SHP77 (cell line): ENCODE measurements at places on chromosomes 7 and 10.
A peak's percentile ranks its signal among the peaks of the same experiment; 100 is the strongest.

GRCh38 chr10:43865265-43866135 lies 216.8 kb upstream of the ZNF32 start:
- DNase-seq, result no peak

DNA sequence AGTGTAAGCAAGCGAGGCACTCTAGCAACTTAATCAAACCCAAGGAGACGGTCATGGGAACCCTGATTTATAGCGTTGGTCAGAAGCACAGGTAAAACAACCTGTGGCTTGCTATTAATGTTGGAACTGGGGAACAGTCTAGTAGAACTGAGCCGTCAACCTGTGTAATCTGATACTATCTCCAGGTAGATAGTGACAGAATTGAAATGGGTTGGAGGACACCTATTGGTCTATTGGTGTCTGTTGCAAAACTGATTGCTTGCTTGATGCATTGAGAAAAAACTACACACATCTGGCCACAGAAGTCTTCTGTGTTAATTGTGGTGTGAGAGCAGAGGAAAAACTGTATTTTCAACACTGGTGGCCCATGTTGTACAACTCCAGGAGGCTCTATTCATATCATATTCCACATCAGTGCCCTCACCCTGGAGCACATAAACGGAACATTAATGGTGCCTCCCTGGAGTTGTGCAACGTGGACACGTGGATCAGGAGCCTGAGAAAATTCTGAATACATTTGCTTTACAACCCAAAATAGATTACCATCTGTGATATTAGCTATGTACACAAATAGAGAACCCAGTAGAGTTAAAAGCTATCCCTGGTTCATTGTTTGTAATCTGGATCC lies 112.2 kb downstream of the MYO3A start:
- no peak for DNase-seq

DNA sequence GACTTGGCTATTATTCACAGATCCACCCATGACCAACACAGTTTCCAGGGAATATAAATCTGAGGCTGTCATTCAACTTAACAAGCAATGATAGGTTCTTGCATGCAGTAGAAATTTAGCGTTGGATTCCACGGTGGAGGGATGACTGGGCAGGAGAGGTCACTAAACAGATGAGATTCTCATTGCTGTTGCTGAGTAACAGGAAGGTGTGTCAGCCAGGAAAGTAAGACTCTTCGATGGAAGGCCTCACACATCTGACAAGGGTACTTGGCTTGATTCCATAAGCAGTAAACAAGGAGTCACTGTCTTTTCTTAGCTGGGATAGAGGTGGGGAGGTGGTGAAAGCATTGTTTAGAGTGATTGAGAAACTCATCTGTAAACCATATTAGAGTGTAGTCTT lies 1152.0 kb downstream of the SORCS3 start:
- no peak for DNase-seq

GRCh38 chr7:124251636-124252035 lies 218.8 kb upstream of the TMEM229A start:
- DNase-seq, result no peak

GRCh38 chr10:111209692-111210091 lies 132.9 kb downstream of the ADRA2A start:
- no peak for DNase-seq

GRCh38 chr7:108611268-108611667 lies 41.6 kb downstream of the DNAJB9 start:
- DNase-seq, result no peak

DNA sequence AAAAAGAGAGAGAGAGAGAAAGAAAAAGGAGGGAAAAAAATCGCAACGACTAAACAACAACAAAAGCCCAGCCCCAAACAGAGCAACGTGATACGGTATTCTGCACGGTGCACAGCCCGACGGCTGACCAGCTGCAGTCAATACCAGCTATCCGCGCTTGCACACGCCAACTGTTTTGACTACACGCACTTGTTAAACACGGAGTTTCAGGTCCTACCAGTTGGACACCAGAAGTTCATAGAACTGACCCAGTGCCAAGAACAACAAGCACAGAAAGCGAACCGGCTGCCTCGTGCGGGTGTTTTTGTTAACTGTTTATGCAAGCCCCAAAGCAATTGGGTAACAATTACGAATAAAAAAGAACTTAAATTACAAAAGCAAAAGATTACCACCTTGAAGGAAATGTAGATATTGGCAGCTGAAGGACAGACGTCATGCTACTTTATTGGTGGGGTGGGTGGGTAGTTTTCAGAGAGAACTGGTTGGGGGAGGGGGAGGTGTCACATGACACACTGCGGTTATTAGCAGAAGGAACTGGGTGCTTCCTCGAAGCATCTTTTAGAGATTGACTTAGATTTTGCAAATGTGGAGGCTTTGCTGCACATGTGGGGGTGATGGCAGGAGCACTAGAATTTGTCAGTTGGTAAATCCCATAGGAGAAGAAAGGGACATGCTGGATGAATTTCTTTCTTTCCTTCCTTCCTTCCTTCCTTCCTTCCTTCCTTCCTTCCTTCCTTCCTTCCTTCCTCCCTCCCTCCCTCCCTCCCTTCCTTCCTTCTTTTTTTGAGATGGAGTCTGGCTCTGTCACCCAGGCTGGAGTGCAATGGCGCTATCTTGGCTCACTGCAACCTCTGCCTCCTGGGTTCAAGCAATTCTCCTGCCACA lies 110.6 kb upstream of the EFCAB10 start:
- DNase-seq, result peak; percentile 80

- peak; percentile 88 for DNase-seq
These were observed 1.1 kb upstream of the ITGB8 start for GRCh38 chr7:20329389-20330238.

GRCh38 chr7:77442636-77443035 lies 26.5 kb upstream of the GSAP start:
- no peak for DNase-seq

GRCh38 chr7:36285276-36285675 lies 104.4 kb upstream of the ANLN start:
- no peak for DNase-seq

DNA sequence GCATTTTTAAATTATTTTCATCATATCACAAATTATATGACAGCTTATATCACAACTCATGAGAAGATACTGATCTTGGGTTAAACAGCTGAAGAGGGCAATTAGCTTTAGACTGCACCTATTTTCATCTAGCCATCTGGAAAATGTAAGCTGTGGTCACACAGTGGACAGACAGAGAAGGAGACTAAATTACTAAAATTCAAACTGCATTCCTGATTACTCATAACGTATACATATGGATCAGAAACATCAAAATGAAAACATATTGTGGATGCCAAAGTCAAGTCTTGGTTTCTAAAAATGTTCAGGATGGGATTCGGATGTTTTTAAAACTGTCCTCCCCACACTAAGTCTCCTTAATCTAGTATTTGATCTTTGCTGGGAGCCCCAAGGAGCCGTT lies 6.6 kb downstream of the BBIP1 start:
- DNase-seq, result no peak

GRCh38 chr7:121447911-121448300 lies 51.8 kb upstream of the FAM3C start:
- DNase-seq, result no peak

GRCh38 chr7:138814816-138815332 lies 16.9 kb upstream of the ATP6V0A4 start:
- DNase-seq, result no peak

DNA sequence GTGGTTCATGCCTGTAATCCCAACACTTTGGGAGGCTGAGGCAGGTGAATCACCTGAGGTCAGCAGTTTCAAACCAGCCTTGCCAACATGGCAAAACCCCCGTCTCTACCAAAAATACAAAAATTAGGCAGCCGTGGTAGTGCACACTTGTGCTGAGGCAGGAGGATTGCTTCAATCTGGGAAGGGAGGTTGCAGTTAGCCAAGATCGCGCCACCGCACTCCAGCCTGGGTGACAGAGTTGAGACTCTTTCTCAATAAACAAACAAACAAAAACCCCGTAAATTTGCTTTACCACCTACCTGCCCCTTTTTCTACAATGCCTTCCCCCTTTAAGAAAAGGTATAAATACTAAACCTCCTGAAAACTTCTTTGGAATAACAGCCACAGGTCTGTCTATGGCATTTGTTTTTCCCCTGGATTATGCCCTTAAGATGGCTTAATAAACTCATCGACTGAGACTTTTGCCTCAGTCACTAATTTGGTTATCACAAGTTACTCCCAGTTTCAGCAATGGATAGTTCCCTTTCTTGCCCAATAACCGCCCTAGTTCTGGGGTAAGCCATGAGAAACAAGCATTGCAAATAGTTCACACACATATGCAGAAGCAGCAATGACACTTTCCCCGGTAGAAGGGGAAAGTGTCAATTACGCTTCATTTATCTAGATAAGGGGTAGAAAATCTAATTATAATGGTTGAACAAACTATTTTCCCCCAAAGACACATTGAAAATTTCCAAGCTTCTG lies 52.8 kb upstream of the SVIL start:
- no peak for DNase-seq

GRCh38 chr7:148434887-148435286 lies 155.7 kb upstream of the C7orf33 start:
- no peak for DNase-seq

GRCh38 chr7:45568536-45569289 lies 5.5 kb upstream of the ADCY1 start:
- DNase-seq, result no peak

DNA sequence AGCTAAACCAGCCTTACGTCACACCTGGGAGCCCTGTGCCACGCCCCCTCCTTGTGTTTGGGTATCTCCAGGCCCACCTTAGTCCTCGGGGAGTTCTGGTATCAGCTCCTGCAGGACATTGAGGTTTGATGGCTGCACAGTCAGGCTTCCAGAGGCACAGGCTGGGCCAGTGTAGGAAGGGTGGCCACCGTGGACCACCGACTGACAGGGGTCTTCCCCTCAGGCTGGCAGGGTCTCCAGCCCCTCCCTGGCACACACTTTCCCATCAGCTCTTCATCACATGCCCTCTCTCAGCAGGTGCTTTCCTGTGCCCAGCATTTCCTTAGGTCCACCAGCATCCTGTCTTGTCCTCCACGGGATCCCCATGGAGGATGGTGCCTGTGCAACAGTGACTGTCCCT lies 413.1 kb downstream of the TCERG1L start:
- no peak for DNase-seq

DNA sequence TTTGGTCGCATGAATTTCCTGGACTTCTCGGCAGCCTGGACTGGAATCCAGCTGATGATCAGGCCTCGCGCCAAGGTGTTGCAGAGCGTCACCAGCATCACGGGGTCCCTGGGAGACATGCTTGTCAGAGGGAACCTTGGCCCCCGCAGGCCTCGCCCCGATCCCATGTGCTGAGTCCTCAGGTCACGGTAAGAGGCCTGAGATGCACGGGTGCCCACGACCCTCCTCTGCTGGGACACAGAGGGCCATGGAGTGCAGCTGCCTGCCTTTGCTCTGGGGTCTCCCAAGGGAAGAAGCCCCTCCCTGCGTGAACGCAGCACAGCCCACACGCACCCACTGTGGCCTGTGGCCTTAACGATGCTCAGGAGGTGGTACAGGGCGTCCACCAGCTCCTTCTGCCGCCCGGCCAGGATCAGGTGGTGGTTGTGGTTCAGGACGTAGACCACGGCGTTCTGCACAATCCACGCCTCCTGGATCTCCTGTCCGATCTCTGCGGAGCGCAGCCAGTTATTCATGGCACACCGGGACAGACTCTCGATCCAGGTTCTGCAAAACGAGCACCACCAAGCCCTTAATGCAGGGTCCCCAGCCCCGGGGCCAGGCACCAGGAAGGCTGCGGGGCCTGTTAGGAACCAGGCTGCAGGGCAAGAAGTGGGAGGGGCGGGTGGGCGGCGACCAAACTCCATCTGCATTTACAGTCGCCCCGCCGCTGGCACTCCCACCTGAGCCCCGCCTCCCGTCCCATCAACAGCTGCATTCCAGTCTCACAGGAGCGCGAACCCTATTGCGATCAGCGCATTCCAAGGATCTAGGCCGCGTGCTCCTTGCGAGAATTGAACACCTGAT lies 29.4 kb downstream of the CFAP46 start:
- no peak for DNase-seq

DNA sequence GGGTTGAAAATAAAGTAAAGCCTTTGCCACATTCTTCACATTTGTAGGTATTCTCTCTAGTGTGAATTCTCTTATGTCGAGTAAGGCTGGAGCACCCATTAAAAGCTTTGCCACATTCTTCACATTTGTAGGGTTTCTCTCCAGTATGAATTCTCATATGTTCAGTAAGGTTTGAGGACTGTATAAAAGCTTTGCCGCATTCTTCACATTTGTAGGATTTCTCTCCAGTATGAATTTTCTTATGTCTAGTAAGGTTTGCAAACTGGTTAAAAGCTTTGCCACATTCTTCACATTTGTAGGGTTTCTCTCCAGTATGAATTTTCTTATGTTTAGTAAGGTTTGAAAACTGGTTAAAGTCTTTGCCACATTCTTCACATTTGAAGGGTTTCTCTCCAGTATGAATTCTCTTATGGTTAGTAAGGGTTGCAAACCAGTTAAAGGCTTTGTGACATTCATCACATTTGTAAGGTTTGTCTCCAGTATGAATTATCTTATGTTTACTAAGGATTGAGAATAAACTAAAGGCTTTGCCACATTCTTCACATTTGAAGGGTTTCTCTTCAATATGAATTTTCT lies 41.4 kb downstream of the ZNF680 start:
- no peak for DNase-seq

- no peak for DNase-seq
These were observed 46.8 kb downstream of the ERLIN1 start for GRCh38 chr10:100138921-100139496.

DNA sequence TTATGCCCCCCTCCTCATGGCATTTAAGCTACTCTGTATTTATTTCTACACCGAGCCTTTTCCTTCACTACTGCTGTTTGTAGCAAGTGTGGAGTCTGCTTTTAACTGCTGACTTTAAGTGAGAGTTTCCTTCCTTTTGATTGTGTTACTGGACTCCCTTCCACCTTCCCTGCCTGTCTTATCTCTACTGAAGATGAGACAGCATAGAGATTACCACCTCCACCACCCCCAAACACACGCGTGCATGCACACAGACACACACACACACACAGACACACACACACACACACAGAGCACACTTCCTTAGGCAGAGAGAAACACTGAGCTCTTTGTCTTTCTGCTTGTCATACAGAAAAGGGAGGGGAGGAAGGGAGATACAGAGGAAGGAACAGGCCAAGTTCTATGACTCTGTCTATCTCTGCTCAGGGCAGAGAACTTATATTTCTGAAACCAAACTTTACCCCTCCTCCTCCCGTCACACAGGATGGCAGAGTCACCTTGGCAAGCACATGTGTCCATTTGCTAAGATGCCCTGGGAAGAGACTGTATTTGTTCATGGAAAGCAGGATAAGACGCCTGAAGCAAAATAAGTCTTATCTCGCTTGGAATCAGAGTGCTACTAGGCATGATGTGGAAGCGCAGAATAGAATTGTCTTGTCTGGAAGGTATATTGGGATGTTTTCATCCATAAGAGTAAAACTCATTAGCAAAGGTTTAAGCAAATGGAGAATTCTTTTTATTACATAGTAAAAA lies 81.8 kb upstream of the CAV2 start:
- no peak for DNase-seq
